ENCODE measurements at places on chromosomes 2 and 18.

- no peaks in the 10 kb centered on the region for H3K27me3 ChIP-seq
- H3K27ac ChIP-seq, result no peak overlapping the region
- H3K4me1 ChIP-seq, result no peaks in the 10 kb centered on the region
- DNase-seq, result no peak
These were observed 17.1 kb downstream of the EPB41L5 start for GRCh38 chr2:120029672-120030640.

GRCh38 chr2:207162316-207162715 lies 3.4 kb downstream of the KLF7 start:
- peaks cover 34% of the 10 kb centered on the region for H3K4me1 ChIP-seq
- H3K4me3 ChIP-seq, result peak overlapping the region; percentile 95
- H3K27ac ChIP-seq, result peak overlapping the region; percentile 100
- H3K27me3 ChIP-seq, result no peaks in the 10 kb centered on the region

GRCh38 chr2:185628985-185629384 lies 109.6 kb upstream of the FSIP2 start:
- no peaks in the 10 kb centered on the region for H3K36me3 ChIP-seq
- no peak overlapping the region for H3K27ac ChIP-seq

GRCh38 chr2:133378928-133379549 lies 189.2 kb downstream of the NCKAP5 start:
- H3K27me3 ChIP-seq, result no peaks in the 10 kb centered on the region
- no peak overlapping the region for H3K4me3 ChIP-seq
- no peak overlapping the region for H3K27ac ChIP-seq
- no peaks in the 10 kb centered on the region for H3K36me3 ChIP-seq
- no peak for DNase-seq

- DNase-seq, result no peak
- no peaks in the 10 kb centered on the region for H3K4me1 ChIP-seq
- no peak overlapping the region for H3K4me3 ChIP-seq
- H3K27ac ChIP-seq, result no peak overlapping the region
- H3K36me3 ChIP-seq, result peaks cover 9% of the 10 kb centered on the region
These were observed 27.7 kb downstream of the ACTR2 start for GRCh38 chr2:65255356-65255755.
